Thoracic aorta (tissue), 2 donors: ENCODE measurements at places on chromosomes 7 and 10. TPM values are rescaled to one million over a fixed set of nuclear protein-coding genes. Genes with fewer than 3 reads are reported as not detected.

Gene NAPEPLD
- total RNA-seq, result 10.7 TPM

Gene PLAC9
- 123 TPM for total RNA-seq

Gene PRSS2
- 15.4 TPM for total RNA-seq

Gene CYP2C19
- not detected for total RNA-seq

Gene CREM
- total RNA-seq, result 53.4 TPM

Gene PTCD1
- total RNA-seq, result 23.7 TPM

Gene MDH2
- 58.6 TPM for total RNA-seq

Gene CFAP43
- total RNA-seq, result not detected

Gene TMEM213
- not detected for total RNA-seq

Gene PLA2G12B
- total RNA-seq, result not detected

Gene CTAGE6
- total RNA-seq, result 0.68 TPM

Gene DEPP1
- total RNA-seq, result 661 TPM

Gene GRM3
- not detected for total RNA-seq

Gene GSDME
- 7.3 TPM for total RNA-seq

Gene NSUN6
- 19.8 TPM for total RNA-seq

Gene PITX3
- not detected for total RNA-seq

Gene DKK1
- 0.78 TPM for total RNA-seq

Gene FBXL13
- total RNA-seq, result 0.95 TPM

Gene DLX6
- not detected for total RNA-seq

Gene RBP4
- total RNA-seq, result 23.1 TPM

Gene DYDC2
- not detected for total RNA-seq

Gene H2BK1
- total RNA-seq, result not detected

Gene GPR146
- 20.3 TPM for total RNA-seq

Gene OR13A1
- 0.85 TPM for total RNA-seq

Gene ACTL6B
- not detected for total RNA-seq

Gene MNX1
- total RNA-seq, result not detected

Gene TPST1
- 25.4 TPM for total RNA-seq

Gene MCM10
- total RNA-seq, result 0.27 TPM

Gene SVIL
- total RNA-seq, result 483 TPM

Gene PHYH
- total RNA-seq, result 23.8 TPM

Gene TCAF2
- total RNA-seq, result 6.1 TPM

Gene XRCC2
- total RNA-seq, result 0.14 TPM

Gene CREB5
- total RNA-seq, result 44.4 TPM
